ENCODE measurements at places on chromosomes 12 and 14.

DNA sequence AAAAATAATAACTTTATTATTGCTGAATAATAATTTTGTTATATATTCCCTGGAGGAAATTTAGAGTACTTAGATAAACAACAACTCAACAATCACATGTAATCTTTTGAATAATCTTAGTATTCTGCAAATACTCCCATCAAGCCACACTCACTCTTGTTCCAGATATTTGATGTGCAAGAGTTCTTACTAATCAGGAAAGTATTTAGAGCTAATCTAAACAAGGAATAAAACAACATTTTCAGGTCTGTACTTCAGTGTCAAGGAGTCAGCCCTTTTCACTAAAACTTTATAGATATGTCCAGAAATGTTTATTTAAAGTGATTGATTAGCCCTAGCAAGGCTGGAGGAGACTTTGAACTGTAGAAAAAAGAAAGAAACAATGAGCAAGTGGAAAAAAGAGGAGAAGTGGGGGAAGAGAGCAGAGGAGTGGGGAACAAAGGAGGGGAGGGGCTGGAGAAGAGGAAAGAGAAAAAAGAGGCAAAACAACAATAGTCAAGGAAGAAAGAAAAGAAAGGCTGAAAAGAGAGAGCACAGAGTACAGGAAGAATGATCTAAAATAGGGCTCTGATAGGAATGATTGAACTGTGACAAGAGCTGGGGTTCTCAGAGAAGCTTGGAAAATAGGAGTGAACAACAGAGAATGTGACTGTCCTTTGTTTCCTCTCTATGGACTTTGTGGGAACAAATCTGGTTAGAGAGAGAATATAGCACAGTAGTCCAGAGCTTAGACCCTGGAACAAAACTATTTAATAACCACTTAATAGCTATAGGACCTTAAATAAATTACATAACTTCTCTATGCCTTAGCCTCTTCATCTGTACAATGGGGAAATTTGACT is 238.7 kb downstream of the AKAP6 start:
- no peak for DNase-seq

DNA sequence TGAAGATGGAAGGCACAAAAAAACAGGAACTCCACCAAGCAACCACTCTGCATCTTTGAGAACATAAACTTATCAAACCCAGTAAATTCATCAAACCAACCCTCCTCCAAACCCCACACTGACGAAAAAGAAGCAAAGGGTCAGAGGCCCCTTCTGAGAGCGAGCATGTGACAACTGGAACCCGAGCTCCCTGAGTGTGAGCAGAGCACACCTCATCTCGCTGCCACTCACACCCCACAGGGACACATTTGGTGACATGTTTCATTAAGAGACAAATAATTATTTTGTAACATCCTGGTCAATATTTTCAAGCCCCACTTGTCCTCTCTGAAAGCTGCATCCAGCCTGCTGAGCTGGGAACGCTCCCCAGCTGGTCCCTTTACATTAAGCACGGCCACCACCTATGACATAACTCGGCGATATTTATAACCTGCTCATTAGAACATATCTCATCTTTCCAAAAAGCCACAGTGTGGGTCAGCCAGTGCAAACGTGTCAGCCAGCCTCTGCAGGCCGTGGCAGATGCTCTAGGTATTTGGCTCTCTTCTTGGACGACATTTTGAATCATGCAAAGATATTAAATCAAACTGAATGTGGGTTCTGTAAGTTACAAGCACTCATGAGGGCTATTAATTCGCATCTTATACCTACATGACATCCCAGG is 120.1 kb downstream of the TTC7B start:
- DNase-seq: no peak

- DNase-seq: no peak
These were observed 67.7 kb downstream of the ZC3H14 start for GRCh38 chr14:88630565-88630964.

DNA sequence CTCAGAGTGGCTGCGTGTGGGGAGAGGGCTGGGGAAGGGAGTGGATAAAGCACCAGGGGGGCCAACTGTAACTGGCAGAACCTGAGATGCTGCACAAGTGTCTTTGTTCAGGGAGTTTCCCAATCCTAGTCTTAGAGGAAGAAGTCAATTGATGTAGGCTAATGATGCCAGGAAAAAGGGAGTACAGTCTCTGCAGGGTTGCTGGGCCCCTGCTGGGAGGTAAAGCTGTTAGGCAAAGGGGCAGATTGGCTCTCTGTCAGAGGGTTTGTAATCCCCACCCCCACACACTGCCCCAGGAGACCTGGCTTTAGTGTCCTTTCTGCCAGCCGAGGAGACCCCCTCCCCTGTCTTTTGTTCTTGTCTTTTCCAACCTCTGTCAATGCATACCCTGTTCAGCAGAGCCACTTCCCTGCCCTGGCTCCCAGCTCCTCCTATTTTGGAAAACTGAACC is 178.4 kb downstream of the KCNA5 start:
- DNase-seq: peak; percentile 54

DNA sequence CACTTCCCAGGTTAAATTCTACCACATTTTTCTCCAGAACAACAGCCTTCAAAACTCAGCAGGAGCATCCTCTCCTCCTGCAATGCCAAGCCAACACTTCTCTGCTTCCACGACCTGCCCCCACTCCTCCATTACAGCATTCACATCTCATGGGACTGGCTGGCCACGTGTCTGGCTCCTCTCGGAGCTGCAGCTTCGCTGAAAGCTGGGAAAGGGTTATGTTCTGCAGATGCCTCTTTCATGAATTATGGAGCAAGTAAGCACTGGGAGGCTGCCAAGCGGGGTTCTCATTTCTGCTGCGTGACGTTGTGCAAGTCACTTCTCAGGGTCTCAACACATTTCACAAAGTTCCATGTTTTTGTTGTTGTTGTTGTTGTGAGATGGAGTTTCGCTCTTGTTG is 142.2 kb upstream of the RFLNA start:
- no peak for DNase-seq

- no peak for DNase-seq
These were observed 7.4 kb upstream of the COX16 start for GRCh38 chr14:70366911-70367310.

- DNase-seq: no peak
These were observed 4.6 kb downstream of the TAC3 start for GRCh38 chr12:57011438-57012424.

- peak; percentile 2 for DNase-seq
These were observed 10.9 kb downstream of the RTL1 start for GRCh38 chr14:100892496-100893227.

DNA sequence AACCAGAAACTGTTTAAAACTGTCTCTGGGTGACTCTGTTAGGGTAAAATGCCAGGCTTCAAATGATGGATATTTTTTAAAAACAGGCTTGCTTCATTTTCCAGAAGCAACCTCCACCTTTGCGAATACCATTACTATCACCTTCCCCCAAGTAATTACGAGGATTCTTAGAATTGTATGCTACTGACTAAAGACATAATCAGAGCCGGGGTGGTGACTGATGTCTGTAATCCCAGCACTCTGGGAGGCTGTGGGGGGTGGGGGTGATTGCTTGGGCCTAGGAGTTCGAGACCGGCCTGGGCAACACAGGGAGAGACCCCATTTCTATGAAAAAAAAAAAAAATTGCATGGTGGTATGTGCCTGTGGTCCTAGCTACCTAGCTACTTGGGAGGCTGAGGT is 38.3 kb downstream of the FGD6 start:
- DNase-seq: no peak

DNA sequence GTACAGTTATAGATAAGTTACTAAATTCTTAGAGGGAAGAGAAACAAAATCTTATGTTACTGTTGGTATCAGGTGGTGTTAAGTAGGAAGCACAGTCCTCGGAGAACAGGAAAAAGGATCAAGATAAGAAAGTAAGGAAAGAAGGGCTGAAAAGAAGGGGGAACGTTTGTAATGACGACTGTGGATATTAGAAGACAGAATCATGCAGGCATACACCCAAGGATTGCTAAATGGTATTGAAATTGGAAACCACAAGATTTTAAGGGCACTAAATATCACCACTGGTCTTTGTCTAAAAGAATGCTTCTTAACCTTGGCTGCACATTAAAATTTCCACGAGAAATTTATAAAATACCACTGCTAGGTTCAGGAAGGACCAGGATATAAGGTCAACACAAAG is 34.1 kb upstream of the ERGIC2 start:
- DNase-seq: no peak

DNA sequence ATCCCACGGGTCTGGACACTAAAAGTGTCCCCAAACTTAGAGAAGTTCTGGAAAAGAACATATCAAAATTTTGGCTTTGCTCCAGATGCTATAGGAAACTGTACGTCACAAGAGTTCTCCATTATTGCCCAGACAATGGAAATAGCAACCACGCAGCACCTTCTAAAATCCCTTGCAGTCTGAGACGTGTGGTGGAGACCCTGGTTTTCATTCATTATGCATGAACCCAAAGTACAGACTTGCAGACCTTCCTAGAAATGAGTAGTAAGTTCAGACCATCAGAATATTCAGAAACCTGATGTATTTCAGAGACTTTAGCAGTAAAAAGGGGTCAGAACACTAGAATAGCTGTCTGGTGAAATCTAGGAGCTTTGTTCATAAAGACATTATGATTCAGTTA is 50.0 kb upstream of the BCL2L14 start:
- DNase-seq: no peak

GRCh38 chr14:92549859-92550230 is 36.3 kb downstream of the RIN3 start:
- DNase-seq: no peak

GRCh38 chr12:130747867-130748740 is 32.0 kb upstream of the RIMBP2 start:
- DNase-seq: peak; percentile 90

GRCh38 chr14:101301011-101301410 is 260.3 kb upstream of the DIO3 start:
- no peak for DNase-seq

GRCh38 chr14:23895053-23895419 is 58.5 kb upstream of the DHRS4 start:
- DNase-seq: no peak

DNA sequence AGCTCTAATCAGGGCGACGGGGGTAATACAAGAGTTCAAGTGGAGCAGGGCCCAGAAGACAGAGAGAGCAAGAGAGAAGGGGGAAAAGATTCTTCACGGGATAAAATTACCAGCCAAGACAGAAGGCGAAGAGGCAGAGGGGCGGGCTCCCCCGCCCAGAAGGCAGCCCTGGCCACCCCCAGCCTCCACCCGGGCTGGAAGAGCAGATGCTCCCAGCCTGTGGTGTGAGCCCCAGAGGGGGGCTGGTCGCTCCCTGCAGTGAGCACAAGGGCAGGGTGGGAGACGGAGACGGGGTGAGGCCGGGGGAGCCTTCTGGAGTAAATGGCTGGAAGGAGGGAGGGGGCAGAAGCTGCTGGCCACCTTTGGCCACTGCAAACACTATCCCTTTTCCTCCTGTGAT is 1035.6 kb downstream of the VRK1 start:
- no peak for DNase-seq

- DNase-seq: no peak
These were observed 143.0 kb downstream of the AKAP6 start for GRCh38 chr14:32472076-32472475.

DNA sequence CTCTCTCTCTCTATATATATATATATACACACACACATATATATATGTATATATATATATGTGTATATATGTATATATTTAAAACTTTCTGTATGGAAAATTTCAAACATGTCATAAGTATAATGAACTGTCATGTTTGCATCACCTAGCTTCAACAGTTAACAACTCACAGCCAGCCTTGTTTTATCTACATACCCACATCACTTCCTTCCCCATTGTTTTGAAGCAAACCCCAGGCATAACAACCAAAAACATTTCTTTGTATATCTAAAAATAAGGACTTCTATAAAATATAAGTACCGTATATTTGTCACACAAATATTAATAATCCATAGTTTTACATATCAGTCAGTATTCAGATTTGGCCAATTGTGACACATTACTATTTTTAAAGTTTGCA is 57.4 kb downstream of the PAPOLA start:
- no peak for DNase-seq

DNA sequence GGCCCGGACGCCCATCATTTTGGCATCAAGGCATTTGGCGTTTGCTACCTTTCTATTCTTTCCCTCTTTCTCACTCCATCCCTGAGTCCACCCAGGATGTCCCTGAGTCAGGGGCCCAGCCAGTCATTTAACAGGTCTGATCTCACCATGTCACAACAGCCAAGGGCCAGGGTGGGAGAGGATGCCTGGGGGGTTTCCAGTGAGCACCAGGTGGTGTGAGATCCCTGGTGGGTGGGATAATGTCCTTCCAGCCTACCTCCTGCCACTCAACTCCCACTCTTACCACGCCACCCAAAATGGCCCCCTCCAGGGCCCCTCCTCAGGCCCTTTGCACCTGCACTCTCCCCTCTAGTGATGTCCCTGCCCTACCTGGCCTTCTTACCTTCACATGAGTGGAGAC is 310.8 kb downstream of the BCL11B start:
- no peak for DNase-seq

DNA sequence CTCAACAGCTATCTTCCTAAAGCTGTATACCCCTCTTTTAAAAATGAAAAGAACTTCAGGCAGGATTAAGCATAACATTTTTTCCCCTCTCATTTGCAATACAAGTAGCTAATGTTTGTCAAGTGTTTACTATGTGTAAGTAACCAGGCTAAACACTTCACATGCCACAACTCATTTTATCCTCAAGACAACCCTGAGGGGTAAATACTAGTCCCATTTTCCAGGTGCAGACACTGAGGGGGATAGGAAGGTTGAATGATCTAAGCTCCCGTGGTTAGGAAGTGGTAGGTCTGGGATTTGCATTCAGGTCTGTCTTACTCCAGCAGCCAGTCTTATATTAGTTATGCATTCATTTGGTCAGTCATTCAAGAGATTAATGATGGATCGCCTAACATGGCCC is 70.7 kb downstream of the ANO6 start:
- DNase-seq: no peak

GRCh38 chr12:10283027-10283426 is 24.6 kb upstream of the KLRD1 start:
- no peak for DNase-seq

GRCh38 chr12:52259657-52260243 is 14.7 kb upstream of the KRT86 start:
- no peak for DNase-seq

- peak; percentile 27 for DNase-seq
These were observed 15.4 kb upstream of the IFI27L2 start for GRCh38 chr14:94144765-94145164.

DNA sequence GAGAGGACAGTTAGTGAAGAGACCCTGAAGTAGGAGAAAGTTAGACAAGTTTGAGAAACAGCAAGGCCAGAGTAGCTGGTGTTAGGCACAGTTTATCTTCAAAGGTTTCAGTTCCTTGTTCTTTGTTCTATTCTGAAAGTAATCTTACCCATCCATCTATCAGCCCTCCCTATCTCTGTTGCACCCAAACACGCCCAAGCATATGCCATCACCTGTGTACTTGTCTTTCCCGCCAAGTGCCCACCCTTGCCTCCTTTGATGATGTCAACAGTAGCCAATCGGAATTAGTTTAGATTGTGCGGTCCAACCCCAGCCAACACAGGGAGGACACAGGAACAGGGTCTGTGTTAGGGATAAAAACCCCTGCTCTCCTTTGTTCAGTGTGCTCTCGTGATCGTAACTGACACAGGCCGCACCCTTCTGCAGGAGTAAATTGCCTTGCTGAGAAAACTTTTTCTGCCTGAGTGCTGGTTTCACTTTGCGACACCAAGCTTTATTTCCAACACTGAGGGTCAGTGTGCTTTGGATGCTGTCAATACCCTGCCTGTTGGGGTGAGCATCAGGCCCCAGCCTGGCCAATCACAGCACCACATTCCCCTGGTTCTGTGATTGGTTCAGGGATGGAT is 4.7 kb upstream of the TMEM229B start:
- DNase-seq: no peak
